ENCODE measurements at places on chromosomes 2 and 18.

- DNase-seq, result no peak
Observed at GRCh38 chr2:1606421-1607235, 137.7 kb downstream of the PXDN start.

GRCh38 chr2:68377137-68377780, 12.2 kb downstream of the PLEK start:
- DNase-seq, result no peak

GRCh38 chr2:191350826-191351225, 105.6 kb downstream of the MYO1B start:
- DNase-seq, result no peak

GRCh38 chr2:70686577-70687460, 81.2 kb downstream of the ADD2 start:
- DNase-seq, result no peak

- DNase-seq, result no peak
Observed at GRCh38 chr2:64313398-64313723, 140.6 kb upstream of the LGALSL start.
